WTC11 (cell line): ENCODE measurements at places on chromosomes 3 and 15. TPM values are rescaled to one million over a fixed set of nuclear protein-coding genes. Genes with fewer than 3 reads are reported as not detected.

The C3orf20 gene
- not detected in 3 replicates for total RNA-seq

The EFCAB12 gene
- 0.16 to 0.34 TPM (median 0.20 TPM) in 3 replicates for total RNA-seq

The BLOC1S6 gene
- total RNA-seq: 28.7 to 31.6 TPM (median 29.1 TPM) in 3 replicates

The SPPL2A gene
- 33.2 to 38.6 TPM (median 36.9 TPM) in 3 replicates for total RNA-seq

The TMEM212 gene
- total RNA-seq: not detected in 3 replicates

The GPX1 gene
- 305 to 323 TPM (median 321 TPM) in 3 replicates for total RNA-seq

The LRRC34 gene
- 5.3 to 8.3 TPM (median 6.0 TPM) in 3 replicates for total RNA-seq

The ARID3B gene
- total RNA-seq: 122 to 133 TPM (median 124 TPM) in 3 replicates

The FAN1 gene
- total RNA-seq: 22.8 to 31.5 TPM (median 30.3 TPM) in 3 replicates

The IL17RE gene
- 3.0 to 4.2 TPM (median 4.0 TPM) in 3 replicates for total RNA-seq

The TRPC1 gene
- 13.8 to 20.3 TPM (median 20.0 TPM) in 3 replicates for total RNA-seq

The ANKRD34C gene
- not detected in 3 replicates for total RNA-seq

The RTP1 gene
- total RNA-seq: 5.1 to 5.9 TPM (median 5.6 TPM) in 3 replicates

The DUOXA1 gene
- total RNA-seq: 0.09 to 0.62 TPM (median 0.50 TPM) in 3 replicates

The MED12L gene
- total RNA-seq: 22.3 to 27.4 TPM (median 25.2 TPM) in 3 replicates

The SUCNR1 gene
- total RNA-seq: not detected in 3 replicates

The DPPA4 gene
- total RNA-seq: 774 to 901 TPM (median 898 TPM) in 3 replicates

The EXOG gene
- 12.2 to 13.7 TPM (median 12.9 TPM) in 3 replicates for total RNA-seq

The CLRN1 gene
- not detected in 3 replicates for total RNA-seq

The AP4E1 gene
- 8.7 to 9.6 TPM (median 9.5 TPM) in 3 replicates for total RNA-seq

The TRPM7 gene
- 24.0 to 28.1 TPM (median 26.2 TPM) in 3 replicates for total RNA-seq

The ROPN1 gene
- not detected in 3 replicates for total RNA-seq

The DLEC1 gene
- 0.81 to 1.4 TPM (median 1.1 TPM) in 3 replicates for total RNA-seq

The CPEB1 gene
- 2.5 to 3.9 TPM (median 3.2 TPM) in 3 replicates for total RNA-seq

The TRH gene
- total RNA-seq: 0.16 to 0.27 TPM (median 0.22 TPM) in 3 replicates

The PLA2G4D gene
- 0.07 to 0.24 TPM (median 0.09 TPM) in 3 replicates for total RNA-seq

The COL6A5 gene
- total RNA-seq: 0.02 to 0.05 TPM in 2 of 3 replicates, not detected in the other

The SLC28A2 gene
- total RNA-seq: 0.20 TPM in 1 of 3 replicates, not detected in the others

The GRAMD1C gene
- 2.6 to 3.5 TPM (median 2.8 TPM) in 3 replicates for total RNA-seq

The DPPA2 gene
- 14.9 to 15.8 TPM (median 15.0 TPM) in 3 replicates for total RNA-seq

The STX19 gene
- total RNA-seq: not detected in 3 replicates

The CFAP91 gene
- total RNA-seq: 2.2 to 3.5 TPM (median 3.3 TPM) in 3 replicates

The SERINC4 gene
- 0.09 to 0.16 TPM in 2 of 3 replicates, not detected in the other for total RNA-seq

The OR5H6 gene
- not detected in 3 replicates for total RNA-seq

The MYRIP gene
- 1.6 to 2.1 TPM (median 2.1 TPM) in 3 replicates for total RNA-seq

The KIF7 gene
- 20.4 to 21.8 TPM (median 21.3 TPM) in 3 replicates for total RNA-seq

The GOLGA6L6 gene
- total RNA-seq: not detected in 3 replicates

The ABHD17C gene
- total RNA-seq: 23.6 to 29.0 TPM (median 23.6 TPM) in 3 replicates

The LIPC gene
- total RNA-seq: not detected in 3 replicates

The TM4SF1 gene
- 0.44 to 0.90 TPM (median 0.48 TPM) in 3 replicates for total RNA-seq

The FGD5 gene
- total RNA-seq: 18.3 to 20.0 TPM (median 19.3 TPM) in 3 replicates

The EIF4E3 gene
- total RNA-seq: 14.0 to 16.5 TPM (median 14.3 TPM) in 3 replicates

The FBXL2 gene
- 2.6 to 2.9 TPM (median 2.8 TPM) in 3 replicates for total RNA-seq

The PRR20G gene
- total RNA-seq: 0.18 TPM in 1 of 3 replicates, not detected in the others

The FAM81A gene
- 2.0 to 2.4 TPM (median 2.1 TPM) in 3 replicates for total RNA-seq

The ULK3 gene
- 34.4 to 38.9 TPM (median 37.4 TPM) in 3 replicates for total RNA-seq

The C3orf85 gene
- not detected in 3 replicates for total RNA-seq

The MNS1 gene
- total RNA-seq: 4.2 to 5.5 TPM (median 4.4 TPM) in 3 replicates

The ITIH1 gene
- total RNA-seq: 0.26 to 0.69 TPM (median 0.50 TPM) in 3 replicates

The DUOXA2 gene
- 0.11 TPM in 1 of 3 replicates, not detected in the others for total RNA-seq

The NPRL2 gene
- 20.6 to 26.6 TPM (median 23.9 TPM) in 3 replicates for total RNA-seq

The KCNAB1 gene
- total RNA-seq: 0.41 to 1.1 TPM (median 1.0 TPM) in 3 replicates

The MCF2L2 gene
- total RNA-seq: 7.3 to 9.0 TPM (median 7.5 TPM) in 3 replicates

The PDZRN3 gene
- 7.1 to 9.5 TPM (median 8.8 TPM) in 3 replicates for total RNA-seq

The ACP3 gene
- 1.6 to 2.5 TPM (median 1.9 TPM) in 3 replicates for total RNA-seq

The TRIM69 gene
- 9.9 to 11.3 TPM (median 10.4 TPM) in 3 replicates for total RNA-seq

The TEX55 gene
- total RNA-seq: not detected in 3 replicates

The SNTN gene
- not detected in 3 replicates for total RNA-seq
